ENCODE measurements at places on chromosomes 5 and 9.

DNA sequence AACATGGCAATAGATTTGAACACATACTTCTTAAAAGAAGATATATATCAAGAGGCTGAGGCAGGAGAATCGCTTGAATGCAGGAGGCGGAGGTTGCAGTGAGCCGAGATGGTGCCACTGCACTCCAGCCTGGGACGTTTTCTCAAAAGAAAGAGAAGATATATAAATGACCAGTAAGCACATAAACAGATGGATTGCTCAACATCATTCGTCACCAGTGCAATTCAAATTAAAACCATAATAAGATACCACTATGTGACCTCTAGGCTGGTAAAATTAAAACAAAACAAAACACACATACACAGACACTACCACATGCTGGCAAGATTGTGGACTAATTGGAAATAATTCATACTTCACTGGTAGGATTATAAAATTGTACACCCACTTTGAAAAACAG lies 5.3 kb upstream of the TXN start:
- no peak for DNase-seq

GRCh38 chr9:130444565-130445221 lies at the start of gene ASS1:
ASS1 (plus strand) TSS chr9:130444961; CDS start chr9:130452229, 7,268 bp downstream.
- peak; percentile 33 for DNase-seq

DNA sequence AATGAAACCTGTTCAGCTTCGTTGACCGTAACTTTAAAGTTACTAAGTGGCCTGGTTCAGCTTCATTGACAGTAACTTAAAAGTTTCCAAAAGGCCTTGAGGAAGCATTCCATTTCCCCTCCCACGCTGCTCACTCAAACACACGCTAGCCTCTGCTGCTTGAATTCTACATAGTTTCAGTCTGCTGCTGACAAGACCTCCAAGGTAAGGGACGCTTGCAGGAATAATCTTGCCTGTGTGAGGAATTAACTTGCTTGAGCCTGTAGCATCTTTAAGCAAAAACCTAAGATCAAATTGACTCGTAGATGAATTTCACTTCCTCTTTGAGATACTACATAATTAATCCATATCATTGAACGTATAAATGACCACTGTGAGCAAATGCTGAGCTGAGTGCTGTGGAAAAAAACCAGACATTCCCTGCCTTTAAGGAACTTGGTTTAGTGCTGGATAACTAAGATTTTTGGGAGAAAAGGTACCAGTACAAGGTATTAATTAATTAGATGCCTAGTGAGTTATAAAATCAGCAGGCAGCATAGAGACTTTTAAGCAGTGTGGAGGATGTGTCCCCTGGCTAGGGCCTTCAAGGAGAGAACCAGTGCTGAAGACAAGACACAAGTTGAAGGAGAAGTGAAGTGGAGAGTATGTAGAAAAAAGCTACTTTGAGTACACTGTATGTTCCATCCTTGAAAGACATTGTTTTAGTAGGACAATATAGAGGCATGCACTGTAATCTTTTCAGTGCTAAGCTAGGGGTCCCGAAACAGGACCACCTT lies 39.2 kb downstream of the GRAMD2B start:
- DNase-seq: no peak

DNA sequence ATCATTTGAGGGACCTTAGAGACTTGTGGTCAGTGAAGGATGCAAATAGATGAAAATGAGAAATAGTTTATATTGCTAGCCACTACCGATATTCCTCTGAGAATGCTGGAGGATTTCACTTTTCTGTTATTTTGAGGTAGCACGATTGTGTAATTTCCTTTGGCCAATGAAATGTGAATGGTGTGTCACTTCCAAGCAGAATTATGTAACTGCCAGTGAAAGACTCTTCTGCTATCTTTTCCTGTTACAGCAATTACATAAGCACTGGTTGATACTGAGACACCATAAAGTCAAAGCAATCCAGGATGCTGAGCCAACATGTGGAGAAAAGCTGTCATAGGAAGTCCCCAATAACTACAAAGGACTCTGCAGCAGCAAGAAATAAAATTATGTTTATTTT lies 3.6 kb upstream of the PCDHA2 start:
- DNase-seq: no peak

DNA sequence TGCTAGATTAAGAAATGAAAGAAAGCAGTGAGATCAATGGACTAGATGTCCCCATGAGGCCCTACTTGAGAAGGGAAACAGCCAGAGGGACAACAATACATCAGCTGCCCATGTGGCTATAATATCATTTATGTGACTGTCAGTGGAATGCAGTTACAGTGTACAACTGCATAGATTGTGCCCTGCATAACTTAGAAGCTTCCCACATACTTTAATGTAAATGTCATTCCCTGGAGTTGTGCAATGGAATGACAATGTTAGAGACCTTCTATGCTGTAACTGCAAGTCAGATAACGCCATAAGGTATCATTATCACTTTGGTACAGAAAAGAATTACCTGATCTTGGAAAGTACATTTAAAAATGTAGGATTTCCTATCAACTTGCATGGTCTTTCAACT lies 67.4 kb downstream of the FBN2 start:
- no peak for DNase-seq

Data from LNCaP clone FGC (cell line).